ENCODE measurements at places on chromosomes 5 and 9.
A peak's percentile ranks its signal among the peaks of the same experiment; 100 is the strongest.

GRCh38 chr5:37751227-37751626, 88.6 kb downstream of the GDNF start:
- DNase-seq: no peak

- DNase-seq: peak; percentile 3
These were observed 4.8 kb downstream of the CCNI2 start for GRCh38 chr5:132751971-132752580.

- DNase-seq: no peak
These were observed 31.8 kb upstream of the TLR4 start for GRCh38 chr9:117672369-117672768.

DNA sequence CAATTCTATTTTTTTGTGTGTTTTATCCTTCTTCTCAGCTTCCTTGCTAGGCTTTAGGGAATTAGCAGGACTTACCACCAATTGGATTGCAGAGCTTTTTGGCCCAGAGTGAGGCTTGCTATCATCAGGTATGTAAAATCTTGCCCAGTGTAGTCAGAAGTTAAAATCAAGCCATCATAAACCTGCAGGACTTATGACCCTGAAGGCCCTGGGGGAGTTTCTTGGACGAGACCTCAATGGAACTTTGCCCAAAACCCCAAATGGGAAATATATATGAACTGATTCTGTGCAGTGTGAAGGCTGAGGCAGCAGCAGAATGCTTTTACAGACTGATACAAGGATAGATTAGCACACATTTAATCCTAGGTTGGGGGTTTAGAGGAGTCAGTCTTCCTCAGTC, 287.0 kb downstream of the SH3GL2 start:
- no peak for DNase-seq

DNA sequence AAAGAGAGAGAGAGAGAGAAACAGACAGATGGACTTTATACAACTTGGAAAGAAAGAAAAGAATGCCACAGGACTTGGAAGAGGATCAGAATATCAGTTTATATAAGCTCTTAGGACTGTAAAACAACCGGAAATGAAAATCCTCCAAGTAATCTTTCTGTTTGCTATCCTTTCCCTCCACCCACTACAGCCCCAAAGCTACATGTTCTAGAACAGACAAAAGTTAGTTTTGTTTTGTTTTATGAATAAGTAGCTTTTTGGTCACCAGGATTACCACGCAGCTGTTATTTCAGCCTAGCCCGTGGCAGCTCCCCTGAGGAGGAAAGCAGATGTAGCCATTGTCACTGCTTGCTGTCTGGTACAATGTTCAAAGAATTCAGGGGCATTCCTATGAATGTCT, 66.6 kb downstream of the SH3TC2 start:
- no peak for DNase-seq

DNA sequence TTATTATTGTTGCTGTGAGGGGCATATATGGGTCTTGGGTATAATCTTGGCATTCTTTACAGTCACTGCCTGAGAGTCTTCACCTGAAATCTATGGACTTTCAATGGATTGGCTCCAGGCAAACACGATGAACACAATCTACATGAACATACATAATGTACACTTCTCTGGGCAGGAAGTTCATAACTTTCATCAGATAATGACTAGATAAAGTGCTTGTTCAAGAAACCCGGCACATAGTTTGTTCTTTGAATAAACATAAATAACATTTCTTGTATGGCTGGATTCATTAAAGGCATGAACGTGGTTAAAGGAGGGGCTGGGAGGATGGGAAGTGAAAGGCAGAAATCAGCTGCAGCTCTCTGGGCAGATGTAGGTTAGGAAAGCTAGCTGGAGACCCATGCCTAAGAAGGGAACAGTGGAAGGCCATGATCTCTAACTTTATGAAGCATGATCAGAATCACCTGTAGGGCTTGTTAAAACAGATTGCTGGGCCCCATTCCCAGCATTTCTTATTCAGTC, 306.9 kb upstream of the EFNA5 start:
- DNase-seq: no peak

DNA sequence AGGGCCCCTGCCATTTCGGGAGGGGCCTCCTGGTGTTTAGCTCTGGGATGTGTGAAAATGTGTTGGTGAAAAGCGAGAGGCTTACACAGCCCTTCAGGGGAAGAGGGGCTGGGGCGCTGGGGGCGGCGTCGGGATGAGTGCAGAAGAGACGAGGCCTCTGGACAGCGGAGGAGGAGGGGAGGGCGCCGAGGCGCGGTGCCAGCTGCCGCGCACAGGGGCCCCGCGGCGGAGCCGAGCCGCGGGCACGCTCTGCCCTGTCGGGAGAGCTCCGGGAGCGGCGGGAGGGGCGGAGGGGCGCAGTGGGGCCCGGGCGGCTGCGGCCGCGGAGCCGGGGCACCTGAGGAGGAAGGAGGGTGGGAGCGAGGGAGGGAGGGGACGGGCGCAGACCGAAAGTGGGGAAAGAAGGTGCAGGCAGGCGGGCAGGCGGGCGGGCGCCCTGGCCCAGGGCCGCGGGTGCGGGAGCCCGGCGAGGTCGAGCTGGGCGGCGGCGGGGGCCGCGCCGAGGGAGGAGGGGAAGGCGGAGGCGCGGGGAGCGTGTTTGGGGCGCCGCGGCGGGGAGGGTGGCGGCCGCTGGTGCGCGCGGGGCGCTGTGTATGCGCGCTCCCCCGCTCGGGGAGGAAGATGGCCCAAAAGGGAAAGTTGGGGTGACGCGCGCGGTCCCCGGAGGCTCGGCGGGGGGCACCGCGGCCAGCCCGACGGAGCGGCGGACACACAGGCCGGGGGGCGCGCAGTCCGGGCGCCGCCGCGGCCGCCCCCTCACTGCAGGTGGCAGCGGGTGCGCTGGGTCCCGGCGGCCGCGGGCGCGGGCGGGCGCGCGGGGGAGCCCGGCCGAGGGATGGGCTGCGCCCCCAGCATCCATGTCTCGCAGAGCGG, at the start of gene PDE8B:
Gene PDE8B (plus strand): TSS at position 590 of the 873 bp plus-strand sequence. CDS start 246 bp downstream, at position 836.
- peak; percentile 72 for DNase-seq

GRCh38 chr5:148790545-148791333, 35.7 kb upstream of the ADRB2 start:
- DNase-seq: no peak

DNA sequence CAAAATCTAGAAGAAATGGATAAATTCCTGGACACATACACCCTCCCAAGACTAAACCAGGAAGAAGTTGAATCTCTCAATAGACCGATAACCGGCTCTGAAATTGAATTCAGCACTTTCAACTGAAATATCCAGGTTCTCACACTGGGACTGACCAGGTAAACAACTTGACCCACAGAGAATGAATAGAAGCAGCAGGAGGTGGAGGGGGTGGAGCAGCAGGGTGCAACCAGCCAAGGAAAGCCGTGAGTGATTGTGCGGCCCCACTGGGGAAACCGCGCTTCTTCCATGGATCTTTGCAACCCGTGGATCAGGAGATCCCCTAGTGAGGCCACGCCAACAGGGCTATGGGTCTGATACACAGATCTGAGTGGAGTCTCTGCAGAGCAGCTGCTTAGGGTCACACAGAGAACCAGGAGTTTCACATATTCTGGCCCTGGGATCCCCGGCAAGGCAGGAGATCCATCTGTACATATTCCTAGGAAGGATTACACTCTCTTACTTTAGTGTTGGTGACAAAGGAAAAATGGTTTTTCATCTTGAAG, 181.5 kb downstream of the SLCO4C1 start:
- DNase-seq: no peak
